ENCODE measurements at places on chromosomes 2 and 18. TPM values are rescaled to one million over a fixed set of nuclear protein-coding genes. Genes with fewer than 3 reads are reported as not detected.

DNA sequence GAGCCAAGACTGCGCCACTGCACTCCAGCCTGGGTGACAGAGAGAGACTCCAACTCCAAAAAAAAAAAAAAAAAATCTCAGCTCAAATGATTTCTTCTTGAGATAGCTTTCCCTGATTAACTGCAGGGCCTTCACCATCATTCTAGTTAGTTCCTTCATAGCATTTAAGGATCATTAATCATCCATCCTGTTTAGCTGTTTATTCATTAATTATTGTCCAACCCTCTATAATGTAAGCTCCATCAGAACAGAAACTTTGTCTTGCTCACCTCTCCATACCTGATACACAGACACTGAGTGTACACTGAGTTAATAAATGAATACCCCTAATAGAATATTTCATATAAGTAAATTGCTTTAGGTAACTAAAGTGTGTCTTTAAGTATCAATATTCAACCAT, 42.2 kb upstream of the ENOSF1 start:
- H3K36me3 ChIP-seq, result peaks cover 74% of the 10 kb centered on the region
- no peak overlapping the region for H3K27ac ChIP-seq
- no peak overlapping the region for H3K4me3 ChIP-seq
- H3K27me3 ChIP-seq, result no peaks in the 10 kb centered on the region
- H3K4me1 ChIP-seq, result no peaks in the 10 kb centered on the region

GRCh38 chr2:47744074-47744473, 38.9 kb upstream of the MSH6 start:
- no peak overlapping the region for H3K4me3 ChIP-seq
- H3K4me1 ChIP-seq, result no peaks in the 10 kb centered on the region
- peaks cover 5% of the 10 kb centered on the region for H3K27me3 ChIP-seq
- DNase-seq, result no peak

DNA sequence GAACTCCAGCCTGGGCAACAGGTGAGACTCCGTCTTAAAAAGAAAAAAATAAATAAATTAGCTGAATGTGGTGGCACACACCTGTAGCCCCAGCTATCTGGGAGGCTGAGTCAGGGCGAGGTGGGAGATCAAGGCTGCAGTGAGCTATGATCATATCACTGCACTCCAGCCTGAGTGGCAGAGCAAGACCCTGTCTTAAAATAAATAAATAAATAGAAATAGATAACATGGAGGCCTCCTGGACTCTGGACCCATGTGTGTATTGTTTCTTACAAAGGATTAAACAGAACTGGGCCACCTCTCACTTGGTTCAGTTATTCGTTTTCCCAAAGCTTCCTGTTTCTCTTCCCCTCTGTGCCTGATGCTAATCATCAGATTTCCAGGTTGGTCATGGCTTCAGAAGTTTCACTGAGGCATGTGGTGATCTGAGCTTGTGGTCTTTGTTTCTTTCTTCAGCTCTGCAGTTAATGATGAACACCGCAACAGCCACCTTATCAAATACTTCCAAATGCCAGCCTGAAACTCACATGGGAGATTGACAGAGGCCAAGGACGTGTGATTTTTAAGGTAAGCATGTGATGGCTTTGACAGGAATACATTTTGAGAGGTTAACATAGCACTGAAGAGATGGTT, 83.3 kb upstream of the MAP4K4 start:
- H3K4me3 ChIP-seq, result no peak overlapping the region
- H3K27ac ChIP-seq, result no peak overlapping the region
- H3K27me3 ChIP-seq, result peaks cover 60% of the 10 kb centered on the region
- H3K4me1 ChIP-seq, result no peaks in the 10 kb centered on the region
- DNase-seq, result no peak
- no peaks in the 10 kb centered on the region for H3K36me3 ChIP-seq

GRCh38 chr18:42080340-42080739, 125.3 kb downstream of the PIK3C3 start:
- no peak overlapping the region for H3K27ac ChIP-seq
- no peaks in the 10 kb centered on the region for H3K36me3 ChIP-seq
- no peaks in the 10 kb centered on the region for H3K4me1 ChIP-seq
- H3K27me3 ChIP-seq, result no peaks in the 10 kb centered on the region

- H3K27me3 ChIP-seq, result no peaks in the 10 kb centered on the region
- H3K27ac ChIP-seq, result peak overlapping the region; percentile 78
- H3K4me3 ChIP-seq, result no peak overlapping the region
- H3K4me1 ChIP-seq, result peaks cover 47% of the 10 kb centered on the region
- peaks cover 20% of the 10 kb centered on the region for H3K36me3 ChIP-seq
- no peak for DNase-seq
Measured at GRCh38 chr2:130338793-130339345, 3.8 kb upstream of the IMP4 start.

- no peaks in the 10 kb centered on the region for H3K36me3 ChIP-seq
- no peak overlapping the region for H3K27ac ChIP-seq
- no peak for DNase-seq
- no peaks in the 10 kb centered on the region for H3K27me3 ChIP-seq
- no peak overlapping the region for H3K4me3 ChIP-seq
Measured at GRCh38 chr2:166155589-166155988, 27.8 kb upstream of the SCN1A start.

DNA sequence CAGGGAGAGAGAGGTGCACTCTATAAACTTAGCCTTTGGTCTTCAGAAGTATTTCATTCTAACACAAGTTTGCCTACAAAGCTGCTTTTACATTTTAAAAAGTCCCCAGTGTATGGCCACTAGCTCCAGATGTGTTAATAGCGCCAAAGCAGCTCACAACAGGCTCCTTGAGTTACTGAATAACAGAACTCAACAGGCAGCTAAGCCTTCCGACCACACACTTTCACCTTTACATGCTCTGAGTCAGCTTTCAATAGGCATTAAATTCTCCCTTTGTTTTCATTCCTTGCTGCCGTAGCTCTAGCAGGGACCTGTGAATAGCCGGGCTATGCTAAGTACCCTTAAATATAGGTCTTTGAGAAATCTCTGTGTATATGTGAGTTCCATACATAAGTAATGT, 262.8 kb upstream of the PARD3B start:
- H3K4me1 ChIP-seq, result no peaks in the 10 kb centered on the region
- no peaks in the 10 kb centered on the region for H3K27me3 ChIP-seq
- H3K27ac ChIP-seq, result no peak overlapping the region
- DNase-seq, result no peak

- DNase-seq, result no peak
- H3K4me3 ChIP-seq, result no peak overlapping the region
- H3K4me1 ChIP-seq, result no peaks in the 10 kb centered on the region
- H3K27me3 ChIP-seq, result peaks cover 4% of the 10 kb centered on the region
- H3K36me3 ChIP-seq, result no peaks in the 10 kb centered on the region
- no peak overlapping the region for H3K27ac ChIP-seq
Measured at GRCh38 chr2:104859291-104859765, 5.4 kb downstream of the POU3F3 start.

DNA sequence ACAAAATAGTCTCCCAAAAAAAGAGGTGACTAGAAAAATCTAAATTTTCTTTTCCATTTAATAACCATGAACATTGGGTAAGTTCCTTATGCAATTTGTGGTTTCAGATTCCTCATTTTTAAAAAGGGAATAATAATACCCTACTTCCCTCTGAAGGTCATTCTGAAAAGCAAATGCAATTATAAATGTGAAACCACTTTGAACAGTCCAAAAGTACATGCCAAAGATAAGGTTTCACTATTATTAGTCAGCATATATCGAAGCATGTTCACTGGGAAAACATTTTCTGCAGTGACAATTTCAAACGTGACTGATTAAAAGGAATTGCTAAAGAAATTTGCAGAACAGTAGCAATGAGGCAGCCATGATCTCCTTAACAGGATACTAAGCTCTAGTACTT, 100.1 kb upstream of the RNF152 start:
- DNase-seq, result no peak
- H3K4me1 ChIP-seq, result no peaks in the 10 kb centered on the region
- H3K27me3 ChIP-seq, result no peaks in the 10 kb centered on the region
- no peak overlapping the region for H3K4me3 ChIP-seq
- H3K27ac ChIP-seq, result no peak overlapping the region

DNA sequence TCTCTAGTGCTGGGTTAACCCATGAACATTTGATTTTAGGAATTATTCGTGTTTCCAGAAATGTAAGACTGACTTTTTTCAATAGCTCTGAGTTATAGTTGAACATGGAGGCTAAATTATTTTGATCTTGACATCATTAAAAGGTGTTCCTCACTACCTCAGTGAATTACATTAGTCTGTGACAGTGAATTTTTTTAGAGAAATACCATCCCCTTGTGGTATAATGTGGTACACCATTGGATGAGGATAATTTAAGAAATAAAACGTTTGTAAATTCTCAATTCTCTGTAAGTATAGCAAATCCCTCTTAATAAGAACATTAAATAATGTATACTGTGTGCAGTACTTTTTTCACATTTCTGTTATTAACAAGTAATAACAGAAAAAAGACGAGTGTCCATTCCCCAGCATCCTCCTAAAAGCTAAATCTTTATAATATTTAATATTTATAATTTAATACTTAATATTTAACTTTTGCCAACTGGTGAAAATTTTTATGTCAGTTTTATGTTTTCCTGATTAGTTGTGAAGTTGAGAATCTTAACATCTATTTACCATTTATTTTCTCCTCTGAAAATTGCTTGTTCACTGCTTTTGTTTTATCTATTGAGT, 70.3 kb upstream of the CWC22 start:
- H3K27me3 ChIP-seq, result no peaks in the 10 kb centered on the region
- H3K36me3 ChIP-seq, result no peaks in the 10 kb centered on the region
- H3K4me3 ChIP-seq, result no peak overlapping the region

- DNase-seq, result peak; percentile 67
- peaks cover 22% of the 10 kb centered on the region for H3K4me1 ChIP-seq
- peak overlapping the region; percentile 90 for H3K27ac ChIP-seq
- no peaks in the 10 kb centered on the region for H3K27me3 ChIP-seq
Measured at GRCh38 chr2:48315896-48316194, 214.1 kb upstream of the STON1 start.

DNA sequence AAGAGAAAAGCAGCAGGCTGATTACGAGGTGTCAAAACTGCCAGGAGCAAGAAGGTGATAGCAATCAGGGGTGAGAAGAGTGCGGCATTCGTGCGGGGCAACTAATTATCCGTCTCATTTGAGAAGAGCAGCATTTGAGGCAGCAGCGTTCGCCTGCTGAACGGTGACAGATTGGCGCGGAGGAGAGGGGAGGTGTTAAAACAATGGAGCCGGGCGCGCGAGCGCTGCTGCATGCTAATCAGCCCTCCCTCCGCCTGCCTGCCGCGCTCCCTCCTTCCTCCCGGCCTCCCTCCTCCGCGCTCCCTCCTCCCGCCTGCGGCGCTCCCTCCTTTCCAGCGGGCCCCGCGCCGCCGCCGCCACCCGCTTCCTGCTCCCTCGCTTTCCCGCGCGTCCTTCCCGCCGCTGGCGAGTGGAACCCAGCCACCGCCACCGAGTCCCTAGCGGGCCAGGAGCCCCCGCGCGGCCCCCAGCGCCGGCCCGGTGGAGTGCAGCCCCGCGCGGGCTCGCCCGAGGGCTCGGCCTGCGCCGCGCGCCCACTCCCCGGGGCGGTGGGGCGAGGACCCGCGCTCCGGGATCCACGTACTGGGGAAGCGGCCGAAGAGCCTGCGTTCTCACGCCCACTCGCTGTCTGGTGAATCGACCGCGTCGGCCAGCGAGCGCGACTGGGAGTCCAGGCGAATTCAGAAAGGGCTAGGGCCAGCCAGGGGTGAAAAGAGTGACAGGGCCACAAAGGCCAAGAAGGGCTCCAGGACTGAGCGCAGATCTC, 69.5 kb upstream of the PSMD14 start:
- H3K4me3 ChIP-seq, result no peak overlapping the region
- no peak for DNase-seq
- H3K27me3 ChIP-seq, result no peaks in the 10 kb centered on the region
- no peak overlapping the region for H3K27ac ChIP-seq
- H3K4me1 ChIP-seq, result no peaks in the 10 kb centered on the region
- H3K36me3 ChIP-seq, result peaks cover 18% of the 10 kb centered on the region

DNA sequence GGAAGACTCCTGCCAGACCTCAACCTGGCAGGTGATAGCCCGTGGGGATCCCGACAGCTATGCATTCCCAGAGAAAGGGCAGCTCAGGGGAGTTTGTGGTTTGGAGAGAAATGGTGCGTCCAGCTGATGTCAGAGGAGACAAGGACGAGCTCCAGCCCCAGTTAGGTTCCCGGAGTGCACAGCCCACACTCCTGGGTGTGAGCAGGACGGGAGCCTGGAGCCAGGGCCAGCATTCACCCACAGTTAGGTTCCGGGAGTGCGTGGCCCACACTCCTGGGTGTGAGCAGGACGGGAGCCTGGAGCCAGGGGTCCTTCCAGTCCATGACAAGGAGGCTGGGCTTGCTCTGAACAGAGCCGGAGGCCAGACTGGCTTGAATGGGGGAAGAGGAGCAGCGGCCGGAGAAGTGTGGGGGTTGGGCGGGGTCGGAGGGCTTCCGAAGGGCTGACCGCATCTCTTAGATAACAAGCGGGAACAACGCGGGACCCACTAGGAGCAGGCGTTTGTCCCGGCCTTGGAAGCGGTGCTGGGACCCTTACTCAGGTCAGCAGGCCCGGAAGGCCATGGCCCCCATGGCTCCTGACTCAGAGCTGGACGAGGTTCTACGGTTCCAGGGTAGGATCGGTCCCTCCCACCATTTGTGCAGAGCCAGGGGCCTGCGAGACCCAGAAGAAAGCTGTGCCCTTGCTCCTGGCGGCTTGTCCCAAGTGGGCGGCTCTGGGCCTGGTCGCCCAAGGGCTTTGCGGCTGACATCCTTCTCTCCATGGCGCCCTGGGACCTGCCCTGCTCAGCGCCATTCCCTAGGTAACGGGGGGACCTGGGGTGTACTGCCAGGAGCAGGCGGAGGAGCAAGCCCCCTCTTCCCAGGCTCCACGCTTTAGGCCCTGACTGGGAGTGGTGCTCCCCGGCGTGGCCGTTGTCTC, 185.6 kb downstream of the RTP5 start:
- H3K27me3 ChIP-seq, result peaks cover 54% of the 10 kb centered on the region
- no peak overlapping the region for H3K27ac ChIP-seq
- no peak for DNase-seq
- H3K4me1 ChIP-seq, result no peaks in the 10 kb centered on the region
- H3K4me3 ChIP-seq, result no peak overlapping the region
- H3K36me3 ChIP-seq, result no peaks in the 10 kb centered on the region

DNA sequence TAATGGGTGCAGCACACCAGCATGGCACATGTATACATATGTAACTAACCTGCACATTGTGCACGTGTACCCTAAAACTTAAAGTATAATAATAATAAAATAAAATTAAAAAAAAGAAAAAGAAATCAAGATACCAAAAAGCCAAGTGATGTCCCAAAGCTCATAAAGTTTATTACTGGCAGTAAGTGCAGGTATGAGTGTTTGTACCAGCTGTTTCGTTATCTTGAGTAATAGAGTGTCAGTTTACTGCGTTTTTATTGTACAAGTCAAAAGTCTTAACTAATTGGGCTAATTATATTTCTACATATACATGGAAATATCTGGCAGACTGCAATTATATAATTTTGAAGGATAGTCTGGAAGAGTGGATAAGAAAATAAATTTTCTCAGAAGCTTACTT, 41.8 kb downstream of the MFSD6 start:
- H3K27me3 ChIP-seq, result no peaks in the 10 kb centered on the region
- H3K4me3 ChIP-seq, result no peak overlapping the region
- no peak for DNase-seq
- no peaks in the 10 kb centered on the region for H3K36me3 ChIP-seq
- no peak overlapping the region for H3K27ac ChIP-seq

Gene SPRED2
- 42.6 TPM for total RNA-seq

Gene FBLN7
- not detected for total RNA-seq

Gene SCN3A
- total RNA-seq, result not detected

Gene EGR4
- not detected for total RNA-seq

Gene SETBP1
- total RNA-seq, result 0.18 TPM
